ENCODE measurements at places on chromosomes 11 and 22.

- DNase-seq = no peak
These were observed 114.2 kb downstream of the CACNA1I start for GRCh38 chr22:39684702-39685281.

GRCh38 chr11:43979571-43980219 is 37.3 kb downstream of the C11orf96 start:
- DNase-seq = no peak

DNA sequence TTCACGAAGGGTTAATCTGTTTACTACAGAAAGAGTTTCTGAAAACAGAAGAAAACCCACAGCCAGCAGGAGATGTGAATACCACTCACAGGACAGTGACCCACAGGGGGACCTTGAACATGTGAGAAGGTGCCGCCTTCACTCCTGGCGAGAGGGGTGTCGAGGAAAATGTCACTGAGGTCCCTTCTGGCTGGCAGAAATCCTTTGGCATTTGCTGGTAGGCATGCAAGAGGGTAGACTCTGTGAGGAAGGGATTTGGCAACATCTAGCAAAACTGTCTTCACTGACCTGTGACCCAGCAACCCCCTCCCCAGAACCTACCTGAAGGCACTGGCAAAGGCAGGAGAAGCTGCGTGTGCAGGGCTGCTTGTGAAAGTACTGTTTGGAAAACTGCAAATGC is 8.6 kb downstream of the KCNQ1 start:
- DNase-seq = no peak

DNA sequence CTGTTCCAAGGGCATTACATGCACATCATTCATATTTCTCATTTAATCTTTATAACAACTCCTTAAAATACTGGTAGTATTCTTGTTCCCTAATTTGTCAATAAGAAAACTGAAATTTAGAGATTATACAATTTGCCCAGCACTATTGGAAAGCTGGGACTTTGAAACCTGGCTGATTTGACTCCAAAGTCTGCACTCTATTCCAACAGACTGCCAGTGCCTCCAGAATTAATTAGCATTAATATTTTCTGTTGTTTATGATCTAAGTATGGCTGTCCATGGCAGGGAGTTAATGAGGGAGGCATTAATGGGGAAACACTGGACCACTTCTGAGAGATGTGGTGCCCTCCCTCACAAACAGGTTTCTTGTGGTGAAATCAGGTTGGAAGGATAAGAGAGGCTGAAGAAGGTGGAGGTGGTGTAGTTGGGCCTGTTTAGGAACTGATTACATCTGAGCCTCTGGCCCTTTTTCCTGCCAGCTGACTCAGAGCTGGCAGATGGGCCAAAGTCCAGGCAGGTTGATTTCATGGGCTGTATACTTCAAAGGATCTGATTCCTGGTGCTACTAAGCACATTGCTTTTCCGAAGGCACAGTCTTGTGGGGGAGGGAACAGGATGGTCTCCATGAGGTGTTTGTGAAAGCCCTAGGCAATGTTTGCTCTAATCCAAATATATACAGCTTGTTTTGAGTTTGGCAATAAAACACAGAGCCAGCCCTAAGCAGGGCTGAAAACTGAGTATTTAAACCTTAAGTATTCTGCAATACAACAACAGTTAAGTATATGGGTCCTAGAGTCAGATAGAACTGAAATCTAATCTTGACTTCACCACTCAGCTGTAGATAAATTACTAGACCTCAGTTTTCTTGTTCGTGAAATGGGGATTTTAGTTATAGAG is 21.0 kb upstream of the RAB30 start:
- no peak for DNase-seq

DNA sequence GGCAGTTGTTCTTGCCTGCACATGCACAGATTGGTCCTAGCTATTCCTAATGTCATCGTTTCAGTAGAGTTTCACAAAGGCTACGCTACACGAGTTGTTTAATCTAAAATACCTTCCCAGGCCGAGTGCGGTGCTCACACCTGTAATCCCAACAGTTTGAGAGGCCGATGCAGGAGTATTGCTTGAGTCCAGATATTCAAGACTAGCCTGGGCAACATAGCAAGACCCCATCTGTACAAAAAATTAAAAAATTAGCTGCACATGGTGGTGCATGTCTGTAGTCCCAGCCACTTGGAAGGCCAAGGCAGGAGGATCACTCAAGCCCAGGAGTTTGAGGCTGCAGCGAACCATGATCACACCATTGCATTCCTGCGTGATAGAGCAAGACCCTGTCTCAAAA is 56.2 kb downstream of the TNRC6B start:
- DNase-seq = no peak

DNA sequence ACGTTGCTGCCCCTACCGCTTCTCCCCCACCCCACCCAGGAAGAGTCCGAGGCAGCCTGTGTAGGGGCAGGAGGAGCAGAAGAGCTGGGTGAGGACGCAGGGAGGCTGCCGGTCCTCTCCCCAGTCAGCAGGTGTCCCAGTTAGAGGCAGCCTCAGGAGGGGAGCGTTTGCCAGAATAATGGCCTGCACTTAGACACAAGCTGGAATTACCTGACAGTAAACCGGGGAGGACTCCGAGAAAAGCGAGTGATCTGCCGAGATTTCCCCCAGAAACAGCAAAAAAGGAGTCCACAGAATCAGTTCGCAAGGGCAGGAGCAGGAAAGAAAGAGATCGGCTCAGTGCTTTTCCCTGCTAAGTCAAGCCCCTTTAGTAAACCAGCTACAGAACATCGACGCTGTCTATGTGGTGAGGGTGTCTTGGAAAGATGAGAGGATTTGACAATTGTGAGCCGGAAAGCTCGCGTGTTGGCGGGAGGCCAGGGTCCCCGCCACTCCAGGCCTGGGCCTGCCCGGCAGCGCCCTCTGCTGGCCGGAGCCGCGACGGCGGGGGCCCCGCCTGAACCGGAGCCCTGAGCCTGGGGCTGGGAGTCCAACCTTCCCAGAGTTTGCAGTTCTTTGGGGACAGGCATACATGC is 17.7 kb upstream of the THRSP start:
- DNase-seq = peak; percentile 58

- DNase-seq = no peak
These were observed 198.5 kb upstream of the C11orf87 start for GRCh38 chr11:109223451-109223850.

GRCh38 chr22:23910496-23911190 is 16.5 kb downstream of the MIF start:
- DNase-seq = no peak

- DNase-seq = no peak
These were observed 260.3 kb upstream of the PITPNB start for GRCh38 chr22:28179392-28179791.

GRCh38 chr11:3786781-3787428 is 10.4 kb downstream of the NUP98 start:
- DNase-seq = no peak

DNA sequence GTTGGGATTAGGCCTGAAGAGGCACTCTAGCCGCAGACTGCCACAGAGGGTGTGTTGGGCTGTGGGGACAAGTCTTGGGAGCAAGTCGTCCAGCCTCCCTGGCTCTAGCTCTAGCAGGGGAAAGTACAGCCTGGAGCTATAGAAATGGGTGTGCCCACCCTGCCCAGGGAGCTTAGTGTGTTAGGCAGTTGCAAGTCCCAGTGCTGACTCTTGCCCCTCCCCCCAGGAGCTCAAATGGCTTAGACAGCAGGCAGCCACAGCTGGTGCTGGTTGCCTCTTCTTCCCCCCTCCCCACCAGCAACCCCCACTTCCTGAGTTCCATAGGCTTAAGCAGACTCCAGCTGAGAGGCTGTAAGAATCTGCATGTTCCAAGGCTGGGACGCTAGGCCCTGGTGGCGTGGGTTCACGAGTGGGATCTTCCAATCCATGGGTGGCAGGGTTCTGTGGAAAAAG is 61.2 kb downstream of the GUCY1A2 start:
- DNase-seq = no peak

DNA sequence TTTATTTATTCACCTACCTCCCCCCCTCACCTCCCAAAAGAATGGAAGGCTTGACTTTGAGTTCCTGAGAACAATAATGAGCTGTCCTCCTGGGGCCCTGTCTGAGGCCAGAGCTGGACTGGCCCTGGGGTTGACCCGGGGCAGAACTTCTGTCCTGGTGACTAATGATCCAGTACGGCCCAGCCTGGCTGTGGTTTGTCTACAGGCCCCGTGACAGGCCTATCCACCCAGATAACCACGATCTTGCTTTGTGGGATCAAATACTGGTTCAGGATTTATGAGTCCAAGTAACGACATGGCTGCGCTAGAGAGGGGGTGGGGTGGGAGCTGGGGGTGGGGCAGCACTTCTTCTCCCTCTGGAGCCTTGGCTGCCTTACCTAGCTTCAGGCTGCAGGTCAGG is 81.5 kb downstream of the WT1 start:
- DNase-seq = no peak

DNA sequence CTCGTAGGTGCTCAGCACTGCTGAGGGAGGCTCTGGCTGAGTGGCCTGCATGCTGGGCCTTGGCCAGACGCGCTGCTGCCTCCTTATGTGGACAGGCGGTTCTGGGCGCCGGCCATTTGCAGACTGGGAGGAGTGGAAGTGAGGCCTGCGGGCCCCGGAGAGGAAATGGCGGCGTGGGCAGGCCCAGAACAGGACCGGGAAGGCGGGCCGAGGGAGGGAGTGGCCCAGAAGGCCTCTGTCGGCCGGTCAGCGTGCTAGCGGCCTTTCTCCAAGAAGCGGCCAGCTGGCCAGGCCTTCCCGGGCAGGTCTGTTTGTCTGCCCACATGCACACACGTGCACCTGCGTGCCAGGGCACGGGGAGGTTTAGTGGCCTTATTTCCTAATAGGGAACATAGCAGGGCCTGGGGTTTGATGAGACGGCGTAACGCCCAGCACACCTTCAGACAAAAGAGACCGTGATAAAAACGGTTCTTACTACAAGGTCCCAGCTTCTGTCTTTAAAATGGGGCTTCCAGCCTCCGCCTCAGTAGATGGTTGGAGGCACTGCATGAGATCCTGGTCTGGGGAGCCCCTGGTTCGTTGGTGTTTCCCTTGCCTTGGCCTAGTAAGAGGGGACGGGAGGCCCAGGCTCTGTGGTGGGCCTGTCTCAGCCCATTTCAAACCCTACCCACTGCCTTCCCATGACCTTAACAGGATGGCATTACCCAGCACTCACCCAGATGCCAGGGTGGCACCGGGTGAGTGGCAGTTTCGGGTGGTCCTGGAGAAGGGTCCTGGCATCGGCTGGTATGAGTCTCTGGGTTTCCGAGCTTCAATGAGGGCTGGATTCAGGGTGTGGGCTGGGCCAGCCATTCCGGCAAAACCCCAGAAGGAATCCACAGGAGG is 65.1 kb upstream of the PPARA start:
- no peak for DNase-seq

- DNase-seq = no peak
These were observed 14.9 kb downstream of the DAGLA start for GRCh38 chr11:61694946-61695706.

- no peak for DNase-seq
These were observed 18.1 kb downstream of the MRGPRD start for GRCh38 chr11:68962527-68963250.

- no peak for DNase-seq
These were observed 26.3 kb downstream of the RPS6KA4 start for GRCh38 chr11:64384981-64385944.

DNA sequence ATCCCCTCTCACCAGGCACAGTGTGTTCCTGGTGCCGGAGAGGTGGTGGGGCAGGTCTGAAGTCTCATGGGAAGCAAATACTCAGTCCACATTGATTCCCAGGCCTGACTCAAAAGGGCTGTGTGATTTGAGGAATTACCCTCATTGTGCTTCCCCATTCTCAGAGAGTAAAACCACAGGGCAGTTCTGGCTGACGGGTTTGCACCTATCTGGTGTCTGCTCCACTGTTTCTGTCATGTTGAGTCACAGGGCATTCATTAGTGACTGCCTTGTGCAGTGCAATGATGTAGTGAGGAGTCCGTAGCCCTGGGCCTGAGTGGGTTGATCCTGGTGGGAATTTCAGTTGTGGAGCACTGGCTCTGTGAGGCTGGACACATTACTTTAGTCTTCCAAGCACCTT is 85.2 kb upstream of the ARHGAP20 start:
- DNase-seq = no peak

DNA sequence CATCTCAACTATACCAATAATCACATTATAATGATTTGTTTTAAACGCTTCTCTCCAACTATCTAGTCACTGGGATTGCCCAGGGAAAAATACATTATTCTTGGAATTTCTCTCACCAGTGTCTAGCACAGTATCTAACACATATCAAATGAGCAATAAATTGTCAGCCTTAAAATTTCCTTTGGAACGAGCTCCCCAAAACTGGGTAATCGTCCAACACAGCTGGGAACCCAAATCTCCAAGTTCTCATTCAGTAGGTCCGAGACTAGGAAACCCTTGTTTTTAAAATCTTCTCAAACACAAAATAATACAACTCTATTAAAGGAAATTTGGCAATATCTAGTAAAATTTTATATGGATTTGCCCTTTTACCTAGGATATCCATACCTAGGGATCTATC is 327.8 kb upstream of the ARHGAP42 start:
- DNase-seq = no peak

DNA sequence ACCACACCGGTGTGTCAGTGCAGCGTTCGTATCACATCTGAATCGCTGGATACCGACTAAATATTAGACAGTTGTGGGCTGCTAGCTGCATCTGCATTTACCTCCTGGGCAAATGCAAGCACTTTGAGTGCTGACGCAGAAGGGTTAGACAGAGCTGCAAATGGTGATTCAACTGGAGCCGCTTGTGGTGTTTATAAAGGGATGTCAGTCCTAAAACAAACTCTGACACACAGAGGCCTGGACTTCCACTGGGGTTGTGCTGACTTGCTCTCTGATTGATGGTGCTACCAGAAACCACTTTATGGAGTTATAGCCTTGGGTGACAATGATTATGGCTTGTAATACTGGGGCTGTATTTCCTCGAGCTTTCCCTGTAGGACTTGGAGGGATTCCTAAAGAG is 374.4 kb downstream of the NTM start:
- no peak for DNase-seq

DNA sequence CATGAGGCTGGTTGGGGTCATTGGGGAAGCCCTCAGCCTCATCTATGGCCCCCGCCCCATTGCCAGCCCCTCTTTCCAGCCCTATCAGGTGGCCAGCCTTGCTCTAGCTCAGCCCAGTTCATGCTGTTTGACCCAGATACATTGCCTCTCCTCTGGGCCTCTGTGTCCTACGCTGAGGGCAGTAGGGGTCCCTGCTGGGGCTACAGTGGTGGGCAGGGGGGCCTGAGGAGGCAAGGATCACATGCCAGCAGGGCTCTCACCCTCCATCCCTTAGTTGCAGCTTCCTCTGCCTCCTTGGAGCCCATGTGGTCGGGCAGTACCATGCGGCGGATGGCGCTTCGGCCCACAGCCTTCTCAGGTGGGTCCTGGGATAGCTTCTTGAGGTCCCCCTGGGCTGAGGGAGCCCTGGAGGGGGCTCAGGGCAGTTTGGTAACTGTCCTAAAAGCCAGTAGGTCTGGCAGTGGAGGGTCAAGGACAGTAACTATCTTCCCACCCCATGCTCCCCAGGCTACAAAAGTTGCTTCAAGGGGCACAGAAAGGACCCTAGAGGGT is 19.2 kb downstream of the EMID1 start:
- no peak for DNase-seq

Data from CMK (cell line).